ENCODE measurements at places on chromosomes 3 and 15.

GRCh38 chr3:168615493-168616020 is 519.8 kb upstream of the GOLIM4 start:
- DNase-seq, result no peak

GRCh38 chr3:169144731-169145130 is 518.8 kb downstream of the MECOM start:
- no peak for DNase-seq

DNA sequence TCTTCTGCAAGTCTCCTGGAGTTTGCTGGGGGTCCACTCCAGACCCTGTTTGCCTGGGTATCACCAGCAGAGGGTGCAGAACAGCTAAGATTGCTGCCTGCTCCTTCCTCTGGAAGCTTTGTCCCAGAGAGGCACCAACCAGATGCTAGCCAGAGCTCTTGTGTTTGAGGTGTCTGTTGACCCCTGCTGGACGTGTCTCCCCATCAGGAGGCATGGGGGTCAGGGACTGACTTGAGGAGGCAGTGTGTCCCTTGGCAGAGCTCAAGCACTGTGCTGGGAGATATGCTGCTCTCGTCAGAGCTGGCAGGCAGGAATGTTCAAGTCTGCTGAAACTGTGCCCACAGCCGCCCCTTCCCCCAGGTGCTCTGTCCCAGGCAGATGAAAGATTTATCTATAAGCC is 86.5 kb downstream of the TPRG1 start:
- DNase-seq, result no peak

GRCh38 chr3:181695661-181696491 is 15.8 kb upstream of the SOX2 start:
- no peak for DNase-seq

DNA sequence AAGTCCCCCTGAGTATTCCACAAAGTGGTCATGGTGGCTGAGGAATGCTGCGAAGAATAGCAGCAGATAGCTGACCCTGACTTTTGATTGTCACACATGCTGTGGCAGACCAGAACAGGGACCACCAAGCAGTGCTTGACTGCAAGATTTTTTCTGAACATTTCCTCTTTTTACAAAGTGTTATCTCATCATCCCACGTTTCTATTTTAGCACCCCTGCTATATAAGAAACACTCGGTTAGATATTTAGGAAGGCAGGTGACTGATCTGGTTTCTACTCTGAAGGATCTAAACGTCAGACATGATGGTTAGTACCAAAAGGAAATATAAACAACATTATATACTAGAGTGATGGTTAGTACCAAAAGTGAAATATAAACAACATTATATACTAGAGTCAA is 9.1 kb downstream of the SLC25A26 start:
- no peak for DNase-seq

DNA sequence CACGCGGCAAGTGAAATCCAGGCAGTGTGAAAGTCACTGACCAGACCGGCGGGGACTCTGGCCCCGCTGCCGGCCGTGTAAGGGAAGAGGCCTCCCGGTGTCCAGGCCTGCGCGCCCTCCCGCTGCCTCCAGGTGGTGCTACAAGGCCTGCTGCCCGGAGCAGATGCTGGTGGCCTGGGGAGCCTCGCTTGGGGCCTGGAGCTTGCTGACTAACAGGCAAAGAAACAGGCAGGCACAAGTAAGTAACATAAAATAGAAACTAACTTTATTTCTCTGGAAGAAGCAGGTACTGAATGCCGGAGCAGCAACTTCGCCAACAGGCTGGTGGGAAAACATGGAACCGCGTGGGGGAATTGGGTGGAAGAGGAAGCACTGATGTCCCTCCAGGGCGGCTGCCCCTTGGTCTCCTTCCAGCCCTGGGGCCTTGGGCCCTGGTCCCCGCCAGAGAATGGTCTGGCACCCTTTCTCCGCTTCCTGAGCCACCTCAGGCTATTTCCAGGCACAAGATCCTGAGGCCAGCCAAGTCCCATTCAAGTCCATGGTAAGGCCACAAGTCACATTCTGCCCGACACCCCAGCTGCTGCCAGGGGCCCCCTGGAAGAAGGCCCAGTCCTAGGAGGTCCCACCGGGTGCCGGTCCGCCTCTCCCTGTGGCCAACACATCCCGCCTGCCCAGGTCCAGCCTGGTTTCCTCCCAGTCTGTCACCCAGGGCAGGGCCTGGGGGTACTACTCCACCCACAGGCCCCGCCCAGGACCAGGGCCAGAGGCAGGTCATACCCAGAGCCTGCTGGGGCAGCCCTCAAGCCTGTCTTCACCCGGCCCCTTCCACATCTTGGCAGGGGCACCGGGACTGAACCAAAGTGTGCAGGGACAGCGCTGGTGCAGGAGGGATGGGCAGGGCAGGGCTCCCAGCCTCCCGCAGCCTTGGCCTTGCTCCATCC is 45.0 kb downstream of the TNK2 start:
- DNase-seq, result peak; percentile 93

- no peak for DNase-seq
These were observed 274.2 kb downstream of the ZIC4 start for GRCh38 chr3:147132168-147132567.

DNA sequence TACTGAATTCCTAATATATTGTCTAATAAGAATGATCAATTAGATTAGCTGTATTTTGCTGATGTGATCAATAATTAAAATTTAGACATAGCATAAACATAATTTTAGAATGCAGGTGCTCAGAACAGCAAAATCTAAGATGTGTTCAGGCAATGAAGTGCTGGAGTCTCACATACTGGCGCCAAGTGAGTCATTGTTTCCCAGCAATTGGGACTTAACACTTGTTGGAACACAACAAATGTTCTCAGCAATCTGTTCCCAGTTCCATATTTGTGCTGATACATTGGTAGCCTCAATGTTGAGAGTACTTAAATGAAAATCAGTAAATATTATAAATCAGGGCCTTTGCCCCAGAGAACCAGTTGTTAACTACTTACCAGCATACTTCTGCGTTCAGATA is 619.0 kb downstream of the ROBO1 start:
- no peak for DNase-seq

- no peak for DNase-seq
These were observed 16.1 kb downstream of the ZNF80 start for GRCh38 chr3:114221165-114221880.

GRCh38 chr15:76973362-76973743 is 21.6 kb upstream of the PSTPIP1 start:
- DNase-seq, result no peak

GRCh38 chr3:50393061-50393460 is 33.7 kb upstream of the TMEM115 start:
- DNase-seq, result no peak

DNA sequence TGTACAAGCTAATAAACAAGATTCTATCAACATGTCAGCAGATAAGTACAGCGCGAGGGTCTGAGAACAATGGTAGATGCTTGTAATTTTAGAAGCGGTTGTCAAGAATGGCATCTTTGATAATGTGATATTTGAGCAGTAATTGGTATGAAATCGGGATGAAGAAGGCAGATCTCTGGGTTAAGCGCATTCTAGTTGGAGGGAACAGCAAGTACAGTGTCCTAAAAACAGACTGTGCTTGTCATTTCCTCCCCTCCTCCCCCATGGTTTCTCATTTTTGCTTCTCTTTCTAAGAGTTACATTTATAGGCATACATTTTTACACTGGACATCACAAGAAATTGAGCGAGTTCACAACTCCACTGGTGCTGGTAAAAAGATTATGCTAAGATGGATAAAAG is 23.3 kb downstream of the TGFBR2 start:
- no peak for DNase-seq

DNA sequence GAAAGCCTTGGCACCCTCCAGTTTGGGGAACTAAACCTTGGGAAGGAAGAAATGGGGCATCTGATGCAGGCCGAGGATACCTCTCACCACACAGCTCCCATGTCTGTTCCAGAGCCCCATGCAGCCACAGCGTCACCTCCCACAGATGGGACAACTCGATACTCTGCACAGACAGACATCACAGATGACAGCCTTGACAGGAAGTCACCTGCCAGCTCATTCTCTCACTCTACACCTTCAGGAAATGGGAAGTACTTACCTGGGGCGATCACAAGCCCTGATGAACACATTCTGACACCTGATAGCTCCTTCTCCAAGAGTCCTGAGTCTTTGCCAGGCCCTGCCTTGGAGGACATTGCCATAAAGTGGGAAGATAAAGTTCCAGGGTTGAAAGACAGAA is 7.7 kb downstream of the MAP1A start:
- no peak for DNase-seq

DNA sequence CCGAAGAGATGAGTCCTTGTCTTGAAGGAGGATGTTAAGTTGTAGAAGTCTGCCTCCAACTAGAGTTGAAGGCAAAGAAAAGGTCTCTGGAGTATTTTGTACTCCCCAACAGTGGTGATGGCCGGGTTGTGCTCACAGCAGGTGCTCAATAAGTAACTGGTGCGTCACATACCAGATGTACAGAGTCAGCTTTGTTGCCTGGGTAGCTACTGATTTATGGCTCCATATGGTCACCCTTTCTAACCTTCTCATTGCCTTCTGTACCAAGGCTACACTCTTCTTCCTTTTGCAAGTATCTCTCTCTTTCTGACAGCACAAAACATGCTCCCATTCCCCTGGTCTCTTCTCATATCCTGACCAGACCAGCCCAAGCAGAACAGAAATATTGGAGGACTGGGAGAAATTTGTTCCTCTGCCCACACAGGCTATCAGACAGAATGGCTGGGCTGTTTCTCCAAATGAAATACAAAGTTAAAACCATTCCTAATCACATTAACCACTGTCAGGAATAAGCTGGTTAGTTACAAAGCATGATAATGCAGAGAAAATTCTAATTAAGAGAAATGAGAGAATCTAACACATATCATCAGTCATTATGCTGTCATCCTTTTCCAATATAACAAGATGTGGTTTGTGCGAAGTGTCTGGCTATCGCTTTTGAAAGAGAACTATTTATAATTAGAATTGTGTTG is 150.1 kb upstream of the LRRN1 start:
- DNase-seq, result no peak

DNA sequence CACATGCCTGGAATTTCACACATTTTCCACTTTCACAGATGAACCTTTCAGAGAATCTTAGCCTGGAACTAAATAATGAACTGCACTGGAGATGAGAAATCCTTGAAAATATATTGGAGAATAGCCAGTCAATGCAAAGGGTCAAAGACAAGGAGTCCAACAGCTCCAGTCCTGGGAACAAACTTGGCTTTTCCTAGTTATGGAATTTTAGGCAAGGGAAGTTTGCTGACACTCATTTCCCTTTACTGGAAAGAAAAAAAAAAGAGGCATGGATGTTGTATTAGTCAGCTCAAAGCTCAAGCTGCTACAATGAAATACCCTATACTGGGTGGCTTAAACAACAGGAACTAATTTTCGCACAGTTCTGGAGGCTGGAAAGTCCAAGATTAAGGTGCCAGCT is 690.8 kb upstream of the ARPP21 start:
- DNase-seq, result no peak

DNA sequence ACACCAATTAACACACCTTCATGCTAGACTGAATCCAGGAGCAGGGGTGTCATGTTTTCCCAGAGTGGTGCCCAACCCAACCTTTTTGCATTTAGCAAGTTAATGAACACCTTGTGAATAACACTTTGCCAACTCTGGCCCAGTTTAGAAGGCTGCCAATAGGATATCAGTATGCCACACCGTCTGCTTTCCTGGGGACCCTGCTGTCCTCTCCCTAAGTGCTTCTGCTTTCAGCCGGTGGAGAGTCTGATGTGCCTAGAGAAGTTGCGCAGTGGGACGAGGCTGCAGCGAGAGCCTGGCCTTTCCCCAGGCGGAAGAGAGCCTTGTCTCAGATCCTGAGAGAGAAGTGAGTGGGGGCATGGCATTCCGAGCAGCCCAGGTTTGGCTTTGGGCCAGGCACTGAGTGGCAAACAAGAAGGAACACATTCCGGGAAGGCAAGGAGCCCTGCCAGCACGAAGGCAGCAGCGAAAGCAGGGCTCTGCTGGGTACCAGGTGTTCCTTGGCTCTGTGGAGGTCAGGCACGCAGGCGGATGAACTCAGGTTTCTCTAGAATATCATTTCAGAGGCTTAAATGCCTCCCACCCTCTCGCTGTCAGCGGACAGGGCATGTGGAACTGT is 36.9 kb downstream of the SENP8 start:
- no peak for DNase-seq

- DNase-seq, result no peak
These were observed 38.5 kb downstream of the C3orf62 start for GRCh38 chr3:49238274-49239127.

DNA sequence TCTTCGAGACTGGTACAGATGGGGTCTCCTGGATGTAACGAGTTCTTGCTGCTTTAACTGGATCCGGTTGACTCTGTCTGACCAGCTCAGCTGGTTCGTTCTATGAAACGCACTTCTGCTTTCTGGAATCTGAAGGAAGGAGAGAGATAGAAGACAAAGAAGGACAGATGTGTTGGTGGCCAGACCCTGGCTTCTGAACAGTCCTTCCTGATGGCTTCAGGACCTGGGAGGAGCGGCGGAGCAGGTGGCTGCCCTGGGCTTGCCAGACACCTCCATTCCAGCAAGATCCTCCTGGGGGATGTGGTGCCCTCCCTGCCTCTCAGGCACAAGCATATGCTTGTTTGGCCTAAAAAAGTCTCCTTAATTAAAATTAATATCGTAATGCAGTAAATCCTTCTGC is 99.9 kb downstream of the APBA2 start:
- no peak for DNase-seq

- no peak for DNase-seq
These were observed 3.4 kb upstream of the ZBED2 start for GRCh38 chr3:111598552-111598951.

DNA sequence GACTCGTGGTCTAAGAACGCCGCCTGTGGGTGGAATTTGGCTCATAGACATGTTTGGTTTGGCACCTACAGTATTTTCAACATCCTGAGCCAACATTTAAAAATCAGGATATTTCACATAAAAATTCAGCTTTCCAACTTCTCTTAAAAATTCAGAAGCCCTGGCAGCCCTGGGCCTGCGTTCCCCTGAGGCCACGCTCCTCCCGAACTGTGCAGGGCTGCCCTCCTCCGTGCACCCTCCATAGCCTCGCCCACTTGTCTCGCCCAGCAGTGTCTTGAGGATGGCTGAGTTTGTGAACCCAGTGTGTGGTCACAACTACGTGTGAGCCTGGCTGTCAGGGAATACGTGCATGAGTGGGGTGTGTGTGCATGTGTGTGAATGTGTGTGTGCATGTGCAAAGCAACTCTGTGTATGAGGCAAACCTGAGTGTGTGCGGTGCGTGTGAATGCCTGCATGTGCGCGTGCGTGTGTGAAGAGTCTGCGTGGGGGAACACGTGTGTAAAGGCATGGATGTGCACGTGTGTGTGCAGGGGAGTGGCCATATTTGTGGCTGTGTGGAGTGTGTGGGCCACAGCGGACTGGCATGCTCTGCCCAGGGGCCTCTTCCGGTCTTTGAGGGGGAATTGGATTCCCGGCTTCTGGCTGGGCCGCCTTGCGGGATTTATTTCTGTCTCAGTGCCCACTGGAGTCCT is 30.9 kb downstream of the PTH1R start:
- peak; percentile 55 for DNase-seq

DNA sequence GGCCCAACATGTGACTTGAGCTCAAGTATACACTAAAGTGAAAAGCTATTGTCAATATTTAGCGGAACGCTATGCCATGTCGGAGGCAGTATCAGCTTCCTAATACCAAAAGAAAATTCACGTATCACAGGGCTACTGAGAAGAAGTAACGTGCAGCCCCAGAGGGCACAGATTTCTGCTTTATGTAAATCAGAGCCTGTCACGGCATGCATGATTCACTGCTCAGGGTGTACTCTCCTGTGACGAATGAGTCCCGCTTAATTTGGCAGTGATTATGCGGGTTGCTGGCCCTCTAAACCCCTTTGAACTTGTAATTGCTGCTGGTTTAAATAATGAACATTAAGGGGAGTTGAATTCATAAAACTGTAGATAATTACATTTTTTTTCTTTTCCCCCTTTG is 85.3 kb downstream of the MEIS2 start:
- DNase-seq, result no peak

GRCh38 chr3:160105907-160106584 is 117.4 kb downstream of the IL12A start:
- no peak for DNase-seq
